ENCODE measurements at places on chromosomes 13 and 19.

DNA sequence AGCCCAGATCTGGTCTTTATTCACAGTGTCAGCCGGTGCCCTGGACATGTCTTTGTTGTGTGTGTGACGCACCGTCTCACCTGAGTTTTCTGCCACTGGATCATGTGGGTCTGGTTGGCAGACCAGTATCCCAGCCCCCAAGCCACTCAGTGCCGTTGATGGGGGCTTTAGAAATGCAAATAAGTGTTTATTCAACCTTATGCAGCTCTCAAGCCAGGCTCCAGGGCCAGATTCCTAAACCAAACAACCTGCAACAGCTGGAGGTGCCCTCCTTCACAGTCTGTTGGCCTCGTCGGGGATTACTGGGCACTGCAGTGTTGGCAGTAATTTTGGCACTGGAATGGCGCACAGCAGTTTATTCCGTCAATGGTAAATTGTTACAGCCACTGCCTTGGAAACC, 21.6 kb downstream of the FAM124A start:
- DNase-seq = no peak

GRCh38 chr19:46845959-46846459, 4.6 kb downstream of the AP2S1 start:
- no peak for DNase-seq

DNA sequence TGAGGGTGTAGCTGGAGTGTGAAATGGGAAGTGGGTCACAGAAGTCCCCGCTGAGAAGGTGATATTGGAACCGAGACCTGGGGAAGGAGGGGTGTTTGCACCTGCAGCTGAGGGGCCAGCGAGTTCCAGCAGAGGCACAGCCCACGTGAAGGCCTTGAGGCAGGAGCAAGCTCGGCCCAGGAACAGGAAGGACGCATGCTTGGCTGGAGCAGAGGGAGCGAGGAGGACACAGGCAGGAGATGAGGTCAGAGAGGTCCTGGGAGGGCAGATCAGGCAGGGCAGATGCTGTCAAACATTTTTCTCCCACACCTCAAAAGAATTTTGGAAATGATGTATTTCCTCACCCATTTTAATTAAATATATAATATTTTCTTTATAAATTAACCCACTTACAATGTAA, 9.3 kb downstream of the ZNF415 start:
- DNase-seq = no peak

DNA sequence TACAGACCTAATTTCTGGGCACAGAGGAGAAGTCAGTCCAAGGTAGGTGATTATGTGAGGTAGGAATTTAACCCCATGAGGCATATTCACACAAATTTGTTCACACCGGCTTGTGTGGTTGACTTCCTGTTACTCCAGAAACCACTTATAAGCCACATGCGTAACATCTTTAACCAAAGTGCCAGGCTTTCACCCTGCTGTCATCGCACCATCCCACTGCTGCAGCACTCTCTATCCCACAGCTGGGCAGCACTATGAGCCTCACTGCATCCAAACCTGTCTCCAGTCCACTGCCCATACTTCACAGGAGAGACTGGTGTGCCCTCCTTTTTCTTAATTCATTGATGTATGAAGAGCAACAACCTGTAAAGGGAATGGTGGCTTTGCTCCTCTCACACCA, 128.2 kb upstream of the ARGLU1 start:
- no peak for DNase-seq

DNA sequence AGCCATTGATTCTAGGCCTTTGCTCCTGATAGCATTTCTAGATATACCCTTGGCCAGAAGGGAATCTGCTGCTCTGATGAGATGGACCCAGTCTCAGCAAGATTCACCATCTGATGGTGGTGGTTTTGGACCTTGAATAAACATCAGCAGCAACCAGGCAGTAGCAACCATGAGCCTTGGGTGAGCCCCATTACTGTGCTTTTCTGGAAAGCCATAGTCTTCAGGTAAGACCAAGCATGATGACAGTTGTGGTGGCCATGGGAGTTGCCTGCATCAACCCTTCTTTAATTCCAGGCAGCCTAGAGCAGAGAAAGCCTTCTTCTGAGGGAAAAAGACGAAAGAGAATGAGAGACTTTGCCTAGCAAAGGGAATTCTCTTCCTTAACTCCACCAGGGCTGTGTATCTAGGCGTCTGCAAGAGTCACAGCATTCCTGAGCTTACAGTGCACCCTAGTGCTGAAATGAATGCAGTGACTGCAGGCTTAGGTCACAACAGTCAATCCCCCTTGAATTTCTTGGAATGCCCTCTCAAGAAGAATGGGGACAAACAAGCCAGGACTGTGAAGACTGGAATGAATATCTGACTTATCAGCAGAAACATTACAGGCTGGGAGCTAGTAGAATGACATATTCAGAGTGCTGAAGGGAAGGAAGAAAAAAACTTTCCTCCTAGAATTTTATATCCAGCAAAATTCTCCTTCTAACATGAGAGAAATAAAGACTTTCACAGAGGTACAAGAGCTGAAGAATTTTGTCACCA, 942.4 kb upstream of the PCDH20 start:
- DNase-seq = no peak

GRCh38 chr19:3766520-3766919, 4.0 kb downstream of the MRPL54 start:
- no peak for DNase-seq

DNA sequence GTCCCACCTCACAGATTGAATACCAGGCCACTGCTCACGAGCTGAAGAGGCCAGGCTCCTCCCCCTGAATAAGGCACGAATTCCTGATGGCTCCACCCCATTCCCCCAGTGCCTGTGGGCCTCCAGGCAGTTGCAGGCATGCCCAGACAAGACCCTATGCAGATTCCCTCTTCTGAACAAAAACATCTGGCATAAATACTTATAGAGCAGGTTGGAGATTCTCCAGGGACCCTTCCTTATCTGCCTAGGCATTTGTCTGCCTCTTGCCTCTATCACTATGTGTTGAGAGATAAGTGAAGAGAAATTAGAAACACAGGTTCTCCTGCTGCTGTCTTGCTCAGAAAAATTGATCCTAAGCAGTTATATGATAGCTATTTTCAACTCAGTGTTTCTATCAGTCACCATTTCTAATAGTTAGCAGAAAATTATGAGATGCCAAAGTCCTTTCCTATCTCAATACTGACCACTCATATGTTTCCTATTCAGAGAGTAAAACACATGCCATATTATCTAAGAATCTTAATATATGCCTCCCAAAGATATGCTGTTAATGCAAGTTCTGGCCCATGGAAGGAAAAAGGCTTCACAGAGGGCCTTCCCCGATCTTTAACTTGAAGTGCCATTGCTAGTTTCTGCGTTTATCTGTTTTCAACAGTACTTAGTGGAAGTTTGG, 364.0 kb downstream of the KCTD12 start:
- DNase-seq = no peak
